ENCODE measurements at places on chromosomes 2 and 18.
A peak's percentile ranks its signal among the peaks of the same experiment; 100 is the strongest.

GRCh38 chr2:206521115-206521514 lies 77.8 kb downstream of the ADAM23 start:
- DNase-seq = no peak

- DNase-seq = no peak
Measured at GRCh38 chr18:28511413-28511821, 334.5 kb upstream of the CDH2 start.

DNA sequence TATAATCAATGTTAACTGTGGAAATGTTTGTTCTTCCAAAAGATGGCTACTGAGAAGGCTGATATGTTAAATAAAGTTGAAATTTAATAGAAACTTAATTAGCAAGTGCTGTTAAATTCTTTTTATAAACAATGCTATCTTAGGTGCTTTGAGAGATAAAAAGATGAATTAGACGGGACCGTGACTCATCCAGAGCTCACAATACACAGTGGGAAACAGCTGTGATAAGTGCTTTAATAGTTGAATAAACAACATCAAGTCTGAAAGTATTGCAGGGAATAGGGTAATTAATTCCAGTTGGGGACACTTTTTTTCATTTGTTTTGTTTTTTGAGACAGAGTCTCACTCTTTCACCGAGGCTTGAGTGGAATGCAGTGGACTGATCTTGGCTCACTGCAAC lies 85.5 kb upstream of the DTNA start:
- no peak for DNase-seq

DNA sequence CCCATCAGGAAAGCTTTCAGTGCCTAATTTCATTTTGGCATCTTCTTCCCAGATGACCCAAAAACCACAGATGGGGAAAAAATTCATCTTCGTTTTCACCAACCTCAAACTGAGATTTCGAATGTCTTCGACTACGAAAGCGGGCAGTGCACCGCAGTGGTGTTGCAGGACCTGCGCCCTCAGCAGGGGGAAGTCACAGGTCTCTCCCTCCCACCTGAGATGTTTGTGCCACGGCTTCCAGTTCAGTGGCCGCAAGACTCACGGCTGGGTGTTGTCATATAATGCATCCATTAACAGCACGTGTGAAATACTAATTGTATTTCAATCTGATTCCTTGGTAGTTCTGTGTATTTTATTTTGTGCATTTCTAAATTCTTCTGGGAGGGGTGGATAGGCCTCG lies 66.2 kb upstream of the SALL3 start:
- no peak for DNase-seq

GRCh38 chr2:1505031-1505441 lies 91.8 kb downstream of the TPO start:
- DNase-seq = peak; percentile 30

GRCh38 chr2:156192468-156192867 lies 140.1 kb downstream of the NR4A2 start:
- no peak for DNase-seq

GRCh38 chr18:21179590-21180220 lies 62.3 kb upstream of the GREB1L start:
- peak; percentile 52 for DNase-seq
